ENCODE measurements at places on chromosomes 7 and 10.

DNA sequence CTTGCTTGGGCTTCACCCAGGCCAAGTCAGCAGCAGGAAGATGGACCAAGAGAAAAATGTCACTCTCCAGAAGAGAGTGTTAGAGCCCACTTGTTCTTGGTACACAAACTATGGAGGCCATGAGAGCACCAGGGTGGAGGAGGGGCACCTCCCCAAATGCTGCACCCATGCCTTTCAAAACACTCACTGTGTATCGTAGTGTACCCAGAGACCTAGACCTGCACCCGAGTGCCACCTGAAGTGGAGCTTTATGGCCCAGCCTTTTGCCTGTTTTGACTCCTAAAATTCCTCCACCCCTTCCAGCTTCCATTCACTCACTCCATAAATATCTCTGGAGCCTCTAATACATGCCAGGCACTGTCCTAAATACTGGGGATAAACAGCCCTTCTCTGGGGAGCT is 5.0 kb downstream of the SFTPD start:
- DNase-seq = no peak

- DNase-seq = no peak
Measured at GRCh38 chr7:69895446-69895845, 297.2 kb downstream of the AUTS2 start.

DNA sequence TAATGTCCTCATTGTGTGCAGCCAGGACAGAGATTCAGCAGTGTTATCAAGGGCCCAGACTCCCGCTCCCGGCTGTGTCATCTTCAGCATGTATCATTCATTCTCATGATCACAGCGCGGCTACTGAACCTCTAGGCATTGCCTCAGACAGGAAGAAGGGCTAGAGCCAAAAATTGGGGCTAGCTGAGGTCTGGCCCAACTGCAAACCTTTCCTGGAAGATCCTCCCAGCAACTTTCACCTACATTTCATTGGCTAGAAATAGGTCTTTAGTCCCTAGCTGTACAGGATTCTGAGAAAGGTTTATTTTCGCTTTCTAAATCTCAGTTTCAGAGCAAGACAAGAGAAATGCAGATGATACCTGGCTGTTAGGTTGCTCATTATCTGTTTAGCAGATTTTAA is 81.9 kb downstream of the CREM start:
- DNase-seq = peak; percentile 78

- DNase-seq = no peak
Measured at GRCh38 chr10:114340816-114341215, 63.5 kb downstream of the AFAP1L2 start.

- peak; percentile 21 for DNase-seq
Measured at GRCh38 chr10:4066581-4067390, 281.8 kb upstream of the KLF6 start.

GRCh38 chr7:151351967-151352366 is 10.4 kb downstream of the NUB1 start:
- DNase-seq = peak; percentile 32

DNA sequence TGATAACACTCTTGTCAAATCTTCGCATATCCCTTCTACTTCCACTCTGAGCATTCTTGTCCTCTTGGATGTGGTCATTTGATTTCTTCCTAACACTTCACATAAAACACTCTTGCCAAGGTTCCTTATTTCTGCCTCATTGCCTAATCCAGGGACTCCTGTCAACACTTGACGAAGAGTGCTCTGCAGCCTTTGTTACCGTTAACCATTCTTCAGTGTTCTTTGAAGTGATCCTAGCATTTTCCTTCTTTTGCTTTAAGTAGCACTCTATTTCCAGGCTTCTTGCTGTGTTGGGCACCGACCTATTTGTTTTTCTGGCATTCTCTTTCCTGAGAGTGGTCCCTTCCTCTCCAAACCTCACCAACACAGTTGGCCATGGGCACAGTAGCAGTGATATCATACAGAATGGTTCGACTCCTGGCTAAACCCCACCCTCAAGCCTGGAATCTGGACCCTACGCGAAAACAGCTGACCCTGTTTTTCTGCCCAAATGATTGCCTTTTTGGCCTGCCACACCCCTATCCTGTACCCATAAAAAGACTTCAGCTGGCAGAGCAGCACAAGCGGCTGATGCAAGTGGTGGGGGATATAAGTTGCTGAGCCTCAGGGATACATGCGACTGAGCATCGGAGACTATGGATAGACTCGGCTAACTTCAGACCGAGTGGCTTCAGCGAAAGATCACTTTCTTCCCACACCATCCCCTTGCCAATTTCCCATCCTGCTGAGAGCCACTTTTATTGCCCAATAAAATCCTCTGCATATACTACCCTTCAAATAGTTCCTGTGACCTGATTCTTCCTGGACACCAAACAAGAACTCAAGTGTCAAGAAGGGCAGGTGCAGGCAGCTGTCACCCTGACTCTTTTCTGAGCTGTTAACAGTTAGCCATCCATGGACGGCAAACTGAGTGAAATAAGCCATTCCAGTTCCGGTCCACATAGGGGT is 820.6 kb downstream of the CCSER2 start:
- no peak for DNase-seq

GRCh38 chr7:47979832-47980181 is 392 bp upstream of the HUS1 start:
- DNase-seq = no peak

- no peak for DNase-seq
Measured at GRCh38 chr10:15794569-15794968, 65.7 kb downstream of the MINDY3 start.

DNA sequence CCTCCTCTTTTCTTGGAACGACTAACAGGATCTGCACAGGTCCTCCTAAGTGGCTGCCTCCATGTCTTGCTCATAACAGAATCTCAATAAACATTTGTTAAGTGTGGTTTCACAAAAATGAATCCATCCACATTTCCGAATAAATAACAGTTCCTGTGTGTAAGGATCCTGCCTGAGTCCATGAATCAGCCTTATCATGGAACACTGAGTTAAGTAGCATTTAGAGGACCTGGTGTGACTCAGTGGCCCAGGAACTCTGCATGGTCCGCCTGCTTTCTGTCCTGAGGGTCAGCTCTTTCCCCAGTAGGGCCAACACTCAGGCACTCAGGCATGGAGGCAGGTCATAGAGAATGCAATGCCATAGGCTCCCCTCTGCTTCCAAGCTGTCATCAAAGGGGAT is 15.8 kb upstream of the C10orf90 start:
- DNase-seq = no peak

DNA sequence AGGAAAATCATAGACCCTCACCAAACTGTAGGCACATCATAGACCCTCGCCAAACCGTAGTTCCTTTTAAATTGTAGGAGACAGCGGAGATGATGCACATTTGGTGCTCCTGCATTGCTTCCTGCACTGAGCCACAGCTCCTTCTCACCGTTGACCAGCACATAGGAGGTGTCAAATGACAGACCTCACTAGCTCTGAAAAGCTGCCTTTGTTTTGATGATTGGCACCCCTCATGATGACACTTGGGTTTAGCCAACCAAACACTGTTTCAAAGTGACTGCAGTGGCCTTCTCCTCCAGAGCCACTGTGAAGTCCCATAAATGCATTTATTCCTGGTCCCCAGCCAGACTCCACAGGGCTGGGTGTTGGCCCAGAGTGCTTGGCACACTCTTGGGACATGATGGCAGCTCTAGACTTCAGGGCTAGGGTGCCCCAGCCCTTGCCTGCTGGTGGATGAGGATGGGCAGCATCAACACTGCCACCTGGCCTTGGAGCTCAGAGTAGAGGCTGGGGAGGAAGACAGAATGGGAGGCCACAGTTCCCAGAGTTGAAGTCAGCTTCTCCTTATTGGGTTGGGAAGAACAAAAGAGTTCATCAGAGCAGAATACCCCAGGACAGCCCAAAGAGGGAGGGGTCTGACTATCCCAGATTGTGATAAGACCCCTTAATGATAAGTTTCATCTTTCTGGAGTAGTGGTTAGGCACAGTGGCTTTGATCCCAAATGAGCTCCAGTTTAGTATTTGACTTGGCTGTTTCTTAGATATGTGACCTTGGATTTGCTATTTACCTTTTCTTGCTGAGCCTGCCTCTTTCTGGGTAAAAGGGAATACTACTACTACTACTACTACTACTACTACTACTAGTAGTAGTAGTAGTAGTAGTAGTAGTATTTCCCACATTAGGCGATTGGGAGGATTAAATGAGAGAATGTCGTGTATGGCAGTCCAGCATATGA is 75.3 kb downstream of the MTPN start:
- DNase-seq = no peak

- no peak for DNase-seq
Measured at GRCh38 chr7:151794508-151795167, 82.3 kb downstream of the PRKAG2 start.

- no peak for DNase-seq
Measured at GRCh38 chr7:100896732-100897608, 1.3 kb upstream of the ACHE start.

DNA sequence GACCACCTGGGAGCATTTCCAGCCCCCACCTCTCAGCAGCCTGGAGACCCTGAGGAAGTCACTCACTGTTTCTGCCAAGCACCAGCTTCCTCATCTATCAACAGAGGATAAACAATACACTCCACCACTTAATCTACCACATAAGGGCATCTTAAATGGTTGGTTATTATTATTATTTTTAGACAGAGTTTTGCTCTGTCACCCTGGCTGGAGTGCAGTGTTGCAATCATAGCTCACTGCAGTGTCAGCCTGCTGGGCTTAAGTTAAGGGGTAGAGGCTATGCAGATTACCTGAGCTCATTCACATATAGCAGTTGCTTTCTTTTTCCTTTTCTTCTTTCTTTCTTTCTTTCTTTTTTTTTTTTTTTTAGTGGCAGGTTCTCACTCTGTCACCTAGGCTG is 59.5 kb upstream of the ELN start:
- DNase-seq = no peak

GRCh38 chr10:55897490-55897921 is 463.6 kb downstream of the ZWINT start:
- no peak for DNase-seq

- no peak for DNase-seq
Measured at GRCh38 chr7:52656098-52656497, 379.3 kb upstream of the POM121L12 start.

- DNase-seq = no peak
Measured at GRCh38 chr10:113882240-113882639, 27.8 kb downstream of the NHLRC2 start.

GRCh38 chr7:81492910-81493309 is 276.9 kb downstream of the HGF start:
- no peak for DNase-seq

GRCh38 chr10:60549686-60550085 is 160.0 kb upstream of the ANK3 start:
- no peak for DNase-seq

GRCh38 chr7:148650232-148650858 is 48.4 kb upstream of the CUL1 start:
- no peak for DNase-seq

DNA sequence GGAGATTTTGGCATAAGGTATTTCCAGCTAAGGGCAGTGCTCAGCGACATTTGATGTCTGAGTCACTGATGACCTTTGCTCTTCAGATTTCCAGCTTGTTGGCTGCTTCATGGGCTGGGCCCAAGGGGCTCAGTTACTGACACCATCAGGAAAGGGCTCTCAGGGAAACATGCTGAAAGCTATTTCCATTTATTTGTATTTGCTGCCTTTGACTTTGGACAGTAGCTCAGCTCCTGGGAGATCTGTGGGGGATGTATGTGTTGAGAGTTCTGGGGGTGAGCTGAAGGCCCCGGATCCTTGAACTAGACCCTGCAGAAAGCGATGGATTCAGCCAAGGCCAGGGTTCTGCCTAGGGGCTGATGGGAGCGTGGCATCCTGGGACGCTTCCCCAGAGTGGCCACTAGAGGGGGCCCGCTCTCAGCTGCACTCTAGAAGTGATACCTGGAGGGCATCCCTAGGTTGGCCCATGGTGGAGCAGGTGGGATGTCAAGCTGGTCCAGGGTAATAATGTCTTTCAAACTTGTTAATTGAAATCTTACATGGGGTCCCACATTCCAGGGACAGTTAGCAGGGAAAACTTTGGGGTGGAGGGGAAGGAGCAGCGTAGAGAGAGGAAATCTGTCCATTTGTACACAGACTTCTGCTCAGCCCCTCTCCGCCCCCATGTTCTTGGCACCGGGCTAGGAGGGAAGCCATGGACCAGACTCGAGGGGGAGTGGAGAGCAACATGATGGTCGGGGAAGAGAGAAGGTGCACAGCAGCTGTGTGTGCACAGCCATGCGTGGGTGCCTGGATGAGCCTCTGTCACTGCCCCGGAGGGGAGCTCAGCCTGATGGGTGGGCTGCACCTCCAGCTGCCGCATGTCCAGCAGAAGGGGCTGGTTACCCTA is 3.0 kb upstream of the BTBD16 start:
- peak; percentile 48 for DNase-seq

- no peak for DNase-seq
Measured at GRCh38 chr10:89555688-89556445, 20.5 kb upstream of the SLC16A12 start.

- no peak for DNase-seq
Measured at GRCh38 chr7:85392326-85392725, 205.5 kb upstream of the SEMA3D start.

- DNase-seq = no peak
Measured at GRCh38 chr7:111498391-111499007, 63.8 kb downstream of the IMMP2L start.

DNA sequence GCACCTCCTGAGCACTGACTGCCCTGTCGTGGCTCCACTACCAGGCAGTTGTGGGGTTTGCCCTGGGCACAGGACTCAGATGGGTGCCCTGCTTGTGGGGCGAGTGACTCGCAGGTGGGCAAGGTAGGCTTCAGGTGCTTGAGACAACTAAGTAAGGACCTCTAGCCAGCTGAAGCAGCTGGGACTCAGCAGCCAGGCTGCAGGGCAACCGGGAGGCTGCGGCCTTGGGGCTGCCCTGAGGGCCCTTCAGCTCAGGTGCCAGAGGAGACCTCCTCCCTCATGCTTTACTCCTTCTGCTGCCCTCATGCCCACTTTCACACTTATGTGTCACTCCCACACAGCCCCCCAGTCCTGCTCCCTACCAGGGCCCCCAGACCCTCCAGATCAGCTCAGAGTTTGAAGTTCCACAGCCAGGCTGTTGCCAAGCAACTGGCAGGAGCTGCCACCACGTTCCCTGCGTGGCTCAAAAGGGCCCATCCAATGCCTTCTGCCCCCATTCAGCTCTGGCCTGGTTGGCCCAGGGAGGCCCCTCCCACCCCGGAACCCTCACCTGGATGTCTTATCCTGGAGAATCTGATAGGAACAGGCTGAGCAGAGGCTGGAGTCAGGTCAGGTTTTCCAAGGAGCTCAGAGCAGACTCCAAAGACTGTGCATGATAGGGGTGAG is 10.0 kb downstream of the TLX1 start:
- no peak for DNase-seq

GRCh38 chr7:131602994-131603372 is 46.6 kb upstream of the PODXL start:
- DNase-seq = no peak

- DNase-seq = no peak
Measured at GRCh38 chr10:110368002-110368401, 63.3 kb upstream of the SMNDC1 start.

DNA sequence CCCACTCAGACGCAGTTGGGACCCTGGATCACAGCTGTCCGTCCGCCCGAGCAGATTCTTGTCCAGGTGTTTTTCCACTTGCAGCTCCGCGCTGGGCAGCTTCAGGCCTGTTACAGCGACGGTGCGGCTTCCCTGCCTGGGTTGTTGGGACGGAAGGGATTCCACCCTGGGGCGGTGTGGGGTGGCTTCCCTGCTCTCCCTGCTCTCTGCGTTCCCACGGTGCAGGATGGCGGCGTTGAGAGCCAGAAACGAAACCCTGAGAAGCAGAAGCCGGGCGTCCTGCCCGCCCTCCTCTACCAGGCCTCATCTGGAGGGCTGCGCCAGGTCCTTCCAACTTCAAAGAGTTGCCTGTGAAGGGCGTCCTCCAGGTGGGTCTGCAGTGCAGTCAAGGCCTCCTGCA is 194.4 kb downstream of the ADARB2 start:
- DNase-seq = no peak

- DNase-seq = no peak
Measured at GRCh38 chr7:152881893-152882292, 122.3 kb downstream of the ACTR3B start.
